ENCODE measurements at places on chromosomes 4 and X.

DNA sequence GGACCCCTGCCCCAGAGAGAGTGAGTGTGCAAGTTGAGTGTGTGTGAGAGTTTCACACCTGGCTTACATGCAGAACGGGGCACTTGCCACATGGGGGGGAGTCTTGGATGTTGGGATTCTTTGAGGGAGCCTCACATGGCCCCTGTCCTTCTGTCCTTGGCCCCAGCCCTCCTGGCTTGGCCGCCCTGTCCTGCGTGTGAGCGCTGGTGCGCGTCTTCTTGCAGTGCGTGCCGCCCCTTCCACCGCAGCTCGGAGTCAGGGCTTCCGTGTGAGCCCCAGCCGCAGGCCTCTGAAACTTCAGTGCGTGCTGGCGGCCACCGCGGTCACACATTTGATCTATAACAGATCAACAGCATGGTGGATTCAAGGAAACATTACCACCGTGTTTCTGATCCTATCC is 30.1 kb upstream of the HGFAC start:
- H3K36me3 ChIP-seq, result peaks cover 2% of the 10 kb centered on the region
- H3K4me1 ChIP-seq, result no peaks in the 10 kb centered on the region
- no peak overlapping the region for H3K4me3 ChIP-seq
- H3K27me3 ChIP-seq, result no peaks in the 10 kb centered on the region
- peak; percentile 48 for DNase-seq

DNA sequence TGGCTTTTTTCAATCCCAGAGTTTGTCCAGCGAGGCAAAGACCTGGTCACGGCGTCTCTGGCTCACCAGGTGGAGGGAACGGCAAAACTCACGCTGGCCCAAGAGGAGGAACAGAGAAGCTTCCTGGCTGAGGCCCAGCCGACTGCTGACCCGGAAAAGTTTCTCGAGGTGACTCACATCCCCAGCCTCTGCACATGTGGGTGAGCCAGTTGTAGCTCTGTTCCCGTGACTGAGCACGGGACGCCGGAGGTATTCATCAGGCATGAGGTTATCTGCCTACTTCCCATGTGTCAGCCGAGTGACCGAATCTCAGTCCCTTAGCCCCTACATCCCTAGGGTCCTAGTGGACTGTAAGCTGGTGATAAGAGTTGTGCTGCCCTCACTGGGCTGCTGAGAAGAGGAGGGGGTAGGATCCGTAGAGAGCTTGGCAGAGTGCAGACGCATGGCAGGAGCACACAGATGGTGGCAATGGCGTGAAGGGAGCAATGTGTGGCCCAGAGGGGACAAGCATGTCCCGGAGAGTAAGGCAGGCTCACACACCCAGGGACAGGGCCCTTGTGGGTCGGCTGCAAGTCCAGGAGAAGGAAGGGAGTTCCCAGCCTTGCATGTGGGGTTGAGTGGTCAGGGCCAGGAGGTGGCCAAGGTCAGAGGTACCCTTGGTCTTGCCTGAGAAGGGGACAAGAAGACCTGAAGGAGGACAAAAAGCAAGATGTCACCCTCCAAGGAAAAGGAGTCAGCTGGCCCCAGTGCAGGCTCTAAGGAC is 42.9 kb downstream of the EVC start:
- no peaks in the 10 kb centered on the region for H3K36me3 ChIP-seq
- H3K27ac ChIP-seq, result no peak overlapping the region
- no peaks in the 10 kb centered on the region for H3K27me3 ChIP-seq
- no peaks in the 10 kb centered on the region for H3K4me1 ChIP-seq
- H3K4me3 ChIP-seq, result no peak overlapping the region

- H3K27ac ChIP-seq, result no peak overlapping the region
- no peaks in the 10 kb centered on the region for H3K27me3 ChIP-seq
- DNase-seq, result no peak
- H3K36me3 ChIP-seq, result no peaks in the 10 kb centered on the region
Observed at GRCh38 chr4:98521486-98521885, 136.9 kb downstream of the TSPAN5 start.

GRCh38 chrX:119093991-119094735 is 21.4 kb downstream of the CT47C1 start:
- H3K4me3 ChIP-seq, result no peak overlapping the region
- H3K4me1 ChIP-seq, result no peaks in the 10 kb centered on the region
- H3K36me3 ChIP-seq, result no peaks in the 10 kb centered on the region
- no peak for DNase-seq
- no peaks in the 10 kb centered on the region for H3K27me3 ChIP-seq

GRCh38 chrX:122087341-122087740 is 1039.9 kb downstream of the GLUD2 start:
- no peaks in the 10 kb centered on the region for H3K36me3 ChIP-seq
- no peak overlapping the region for H3K4me3 ChIP-seq
- no peak for DNase-seq
- no peak overlapping the region for H3K27ac ChIP-seq
- no peaks in the 10 kb centered on the region for H3K27me3 ChIP-seq

- H3K27ac ChIP-seq, result no peak overlapping the region
- H3K27me3 ChIP-seq, result no peaks in the 10 kb centered on the region
- no peaks in the 10 kb centered on the region for H3K4me1 ChIP-seq
- no peak overlapping the region for H3K4me3 ChIP-seq
- DNase-seq, result no peak
Observed at GRCh38 chr4:66372706-66373105, 702.4 kb upstream of the EPHA5 start.

- no peak overlapping the region for H3K27ac ChIP-seq
- no peaks in the 10 kb centered on the region for H3K27me3 ChIP-seq
- H3K4me1 ChIP-seq, result peaks cover 5% of the 10 kb centered on the region
- DNase-seq, result no peak
Observed at GRCh38 chr4:52049266-52049665, 1.8 kb upstream of the SPATA18 start.

GRCh38 chrX:22165732-22166457 is 106.8 kb upstream of the CBLL2 start:
- no peak overlapping the region for H3K4me3 ChIP-seq
- no peaks in the 10 kb centered on the region for H3K27me3 ChIP-seq
- no peak for DNase-seq

DNA sequence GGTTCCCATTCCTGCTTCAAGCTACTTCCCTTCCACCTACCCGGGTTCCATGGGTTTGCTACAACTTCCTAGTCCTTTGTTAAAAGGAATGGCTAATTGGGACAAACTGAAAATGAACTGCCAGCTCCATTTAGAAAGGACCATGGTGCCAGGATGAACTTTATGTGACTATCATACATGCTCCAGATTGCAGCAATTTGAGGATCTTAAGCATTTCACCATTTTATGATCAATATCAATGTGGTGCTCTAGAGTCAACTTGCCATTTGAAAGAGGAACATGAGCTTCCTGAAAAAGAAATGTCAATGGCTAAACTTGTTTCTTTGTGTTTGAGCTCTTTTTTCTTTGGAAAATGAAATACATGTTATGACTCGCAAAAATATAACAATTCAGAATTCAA is 92.7 kb upstream of the IL15 start:
- no peak for DNase-seq
- H3K27ac ChIP-seq, result no peak overlapping the region
- no peak overlapping the region for H3K4me3 ChIP-seq
- no peaks in the 10 kb centered on the region for H3K27me3 ChIP-seq

DNA sequence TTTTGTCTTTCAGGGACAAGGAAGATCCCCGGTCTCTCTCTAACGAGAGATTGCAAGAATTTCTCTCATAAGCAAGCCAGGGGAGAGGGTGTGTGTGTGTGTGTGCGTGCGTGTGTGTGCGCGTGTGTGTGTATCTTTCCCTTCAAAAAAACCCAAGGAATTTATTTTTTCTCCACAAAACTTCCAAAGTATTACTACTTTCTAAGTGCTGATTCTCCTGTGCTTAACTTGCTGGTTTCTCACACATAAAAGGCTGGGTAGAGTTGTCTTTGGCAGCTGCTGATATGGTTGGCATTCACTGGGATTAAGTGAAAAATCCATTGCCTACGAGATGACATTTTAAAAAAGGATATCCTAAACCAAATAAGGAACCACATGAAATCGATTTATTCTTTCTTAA is 435.7 kb downstream of the RAPGEF2 start:
- no peaks in the 10 kb centered on the region for H3K27me3 ChIP-seq
- no peak for DNase-seq
- no peaks in the 10 kb centered on the region for H3K36me3 ChIP-seq
- H3K27ac ChIP-seq, result no peak overlapping the region
- H3K4me3 ChIP-seq, result no peak overlapping the region

- no peak for DNase-seq
- H3K4me3 ChIP-seq, result no peak overlapping the region
- no peaks in the 10 kb centered on the region for H3K36me3 ChIP-seq
- H3K27ac ChIP-seq, result no peak overlapping the region
- no peaks in the 10 kb centered on the region for H3K27me3 ChIP-seq
- H3K4me1 ChIP-seq, result no peaks in the 10 kb centered on the region
Observed at GRCh38 chr4:119207051-119207450, 5.5 kb upstream of the USP53 start.

DNA sequence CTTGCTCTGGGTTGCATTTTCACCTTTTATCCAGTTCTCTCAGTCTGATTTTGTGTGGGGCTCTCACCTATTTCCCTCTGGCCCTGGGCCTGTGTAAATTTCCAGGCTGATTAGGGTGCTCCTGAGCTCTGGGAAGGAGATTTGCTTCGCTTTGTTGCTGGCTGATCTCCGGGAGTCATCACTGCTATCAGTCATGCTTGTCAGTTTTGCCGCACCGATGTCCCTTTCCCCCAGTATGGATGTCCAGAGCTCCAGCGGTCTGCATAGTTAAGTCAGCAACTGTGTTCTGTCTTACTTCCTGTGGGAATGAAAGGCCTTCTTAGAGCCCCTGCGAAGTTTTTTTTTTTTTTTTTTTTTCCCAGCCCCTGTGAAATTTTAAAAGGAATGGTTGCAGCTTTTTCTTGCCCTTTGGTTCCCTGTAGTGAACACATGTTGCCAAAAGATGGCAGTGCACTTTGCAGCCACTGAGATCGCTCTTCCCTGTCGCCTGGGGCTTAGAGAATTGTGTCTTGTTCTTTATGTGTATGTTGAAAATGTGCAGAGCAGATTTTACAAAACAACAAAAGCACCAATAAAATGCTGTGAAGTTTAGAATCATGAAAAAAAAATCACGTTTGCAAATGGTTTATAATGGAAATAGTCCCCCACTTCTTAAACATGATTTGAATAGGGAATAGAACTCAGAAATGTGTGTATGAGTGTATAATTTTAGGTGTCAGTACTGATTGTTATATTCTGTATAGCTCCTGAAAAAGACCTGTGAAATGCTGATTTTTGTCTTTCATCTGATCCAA is 109.1 kb upstream of the SLC4A4 start:
- peak overlapping the region; percentile 41 for H3K4me3 ChIP-seq
- DNase-seq, result peak; percentile 34
- no peaks in the 10 kb centered on the region for H3K27me3 ChIP-seq
- H3K36me3 ChIP-seq, result no peaks in the 10 kb centered on the region
- peak overlapping the region; percentile 97 for H3K27ac ChIP-seq
